ENCODE measurements at places on chromosomes 6 and 20. TPM values are rescaled to one million over a fixed set of nuclear protein-coding genes. Genes with fewer than 3 reads are reported as not detected.

Gene FUCA2
- 54.9 TPM for total RNA-seq

Gene PAK5
- not detected for total RNA-seq

Gene ADGB
- not detected for total RNA-seq

Gene GPX5
- total RNA-seq = not detected

Gene ATP9A
- 36.0 TPM for total RNA-seq

Gene CABLES2
- total RNA-seq = 0.74 TPM

Gene SLC24A3
- 1.6 TPM for total RNA-seq

Gene ITPR3
- total RNA-seq = 10.5 TPM

Gene LST1
- not detected for total RNA-seq

Gene TGIF2
- total RNA-seq = 7.7 TPM

Gene EFCAB8
- 0.28 TPM for total RNA-seq

Gene HCRTR2
- not detected for total RNA-seq

Gene SLC44A4
- not detected for total RNA-seq

Gene TRIM10
- not detected for total RNA-seq

Gene SRMS
- total RNA-seq = not detected

Gene TNXB
- 144 TPM for total RNA-seq

Gene WFDC12
- not detected for total RNA-seq

Gene NKAIN4
- total RNA-seq = 0.18 TPM

Gene MDFI
- total RNA-seq = 0.55 TPM

Gene CLIC1
- total RNA-seq = 547 TPM

Gene NQO2
- total RNA-seq = 34.1 TPM

Gene OCSTAMP
- not detected for total RNA-seq

Gene KCNB1
- total RNA-seq = under 0.01 TPM

Gene VGLL2
- total RNA-seq = not detected

Gene TOX2
- total RNA-seq = 1.1 TPM

Gene HLA-F
- total RNA-seq = 2.6 TPM

Measured in smooth muscle cell of bladder (primary cell).